Spinal cord (tissue), 10 donors: ENCODE measurements at places on chromosomes 4 and X. TPM values are rescaled to one million over a fixed set of nuclear protein-coding genes. Genes with fewer than 3 reads are reported as not detected.

GRCh38 chr4:23613782-23614181, 276.1 kb downstream of the PPARGC1A start:
- no peak for DNase-seq

- DNase-seq: no peak
Observed at GRCh38 chr4:48602763-48603162, 112.7 kb downstream of the ZAR1 start.

The MAGEB1 gene
- not detected for total RNA-seq

DNA sequence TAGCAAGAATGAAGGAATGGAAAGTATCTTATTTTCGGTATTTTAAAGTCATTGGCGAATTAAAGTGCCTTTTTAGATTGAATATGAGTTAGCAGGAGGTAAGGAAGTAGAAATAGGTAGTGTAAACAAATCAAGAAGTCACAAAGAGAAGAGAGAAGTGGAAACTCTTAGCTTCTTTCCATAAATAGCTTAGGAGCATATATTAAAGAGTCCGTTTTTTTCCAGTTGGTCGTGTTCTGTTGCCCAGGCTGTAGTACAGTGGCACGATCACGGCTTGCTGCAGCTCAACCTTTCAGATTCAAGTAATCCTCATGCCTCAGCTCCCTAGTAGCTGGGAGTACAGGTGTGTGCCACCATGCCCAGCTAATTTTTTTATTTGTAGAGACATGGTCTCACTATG, 56.4 kb downstream of the UBE2K start:
- no peak for DNase-seq

GRCh38 chr4:8341691-8342090, 72.1 kb downstream of the HTRA3 start:
- no peak for DNase-seq

DNA sequence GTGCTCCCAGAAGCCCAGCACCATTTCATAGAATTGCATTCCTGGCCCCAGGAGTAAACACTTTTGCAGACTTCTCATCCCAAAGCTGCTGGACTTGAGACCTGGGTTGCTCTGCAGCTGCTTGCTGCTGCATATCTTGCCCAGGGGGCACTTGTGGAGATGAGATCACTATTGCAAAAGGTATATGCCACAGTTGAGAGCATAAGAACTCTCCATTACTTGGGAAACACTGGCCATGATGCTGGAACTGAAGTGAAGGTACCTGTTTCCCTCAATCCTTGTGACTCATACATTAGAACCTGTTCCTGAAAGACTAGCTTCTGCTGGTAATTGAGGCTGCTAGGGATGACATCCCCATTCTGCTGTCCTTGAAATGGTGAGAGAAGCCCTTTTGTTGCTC, 43.1 kb upstream of the WDR1 start:
- no peak for DNase-seq

DNA sequence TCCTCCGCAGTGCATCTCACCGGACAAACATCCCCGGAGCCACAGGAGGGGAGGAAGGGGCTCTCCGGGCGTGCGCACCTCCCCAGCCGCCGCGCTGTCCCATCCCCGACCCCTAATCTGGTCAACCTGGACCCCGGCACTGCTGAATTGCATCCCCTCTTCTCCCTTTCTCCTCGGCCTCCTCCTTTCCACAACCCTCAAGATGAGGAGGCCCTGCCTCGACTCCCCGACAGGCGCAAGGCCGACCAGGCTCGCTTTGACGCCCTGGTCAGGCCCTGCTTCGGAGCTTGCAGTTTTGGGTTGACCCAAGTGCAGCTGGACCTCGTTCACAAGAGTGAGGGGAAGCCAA, 2.3 kb downstream of the PDGFRA start:
- no peak for DNase-seq

GRCh38 chr4:16676230-16676770, 222.1 kb downstream of the LDB2 start:
- no peak for DNase-seq

The ERAS gene
- total RNA-seq: 0.22 TPM
